ENCODE measurements at places on chromosomes 16 and 17. TPM values are rescaled to one million over a fixed set of nuclear protein-coding genes. Genes with fewer than 3 reads are reported as not detected.
A peak's percentile ranks its signal among the peaks of the same experiment; 100 is the strongest.

DNA sequence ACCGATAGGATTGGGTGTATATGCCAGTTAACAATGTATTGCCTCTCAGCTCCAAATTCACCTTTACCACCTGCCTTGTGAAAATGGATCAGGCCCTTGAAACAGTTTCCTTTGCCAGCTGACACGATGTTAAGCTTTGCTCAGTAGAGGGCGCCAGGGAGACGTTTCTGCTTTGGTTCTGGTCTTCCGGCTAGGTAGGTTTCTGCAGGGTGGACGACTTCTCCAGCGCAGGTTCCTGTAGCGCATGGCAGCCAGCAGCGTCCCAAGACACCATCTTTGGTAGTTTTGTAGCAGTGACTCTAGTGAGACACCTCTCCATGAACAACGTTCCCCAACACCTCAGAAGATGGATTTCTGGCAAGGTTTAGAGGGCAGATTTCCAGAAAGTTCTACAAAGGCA, 24.0 kb downstream of the SYCE1L start:
- H3K4me1 ChIP-seq, result no peaks in the 10 kb centered on the region
- peak; percentile 48 for DNase-seq
- H3K27ac ChIP-seq, result no peak overlapping the region
- peaks cover 5% of the 10 kb centered on the region for H3K27me3 ChIP-seq
- H3K36me3 ChIP-seq, result no peaks in the 10 kb centered on the region

- no peak overlapping the region for H3K4me3 ChIP-seq
- H3K36me3 ChIP-seq, result no peaks in the 10 kb centered on the region
- no peaks in the 10 kb centered on the region for H3K27me3 ChIP-seq
- no peaks in the 10 kb centered on the region for H3K4me1 ChIP-seq
Observed at GRCh38 chr16:59698346-59699020, 964.4 kb upstream of the GOT2 start.

DNA sequence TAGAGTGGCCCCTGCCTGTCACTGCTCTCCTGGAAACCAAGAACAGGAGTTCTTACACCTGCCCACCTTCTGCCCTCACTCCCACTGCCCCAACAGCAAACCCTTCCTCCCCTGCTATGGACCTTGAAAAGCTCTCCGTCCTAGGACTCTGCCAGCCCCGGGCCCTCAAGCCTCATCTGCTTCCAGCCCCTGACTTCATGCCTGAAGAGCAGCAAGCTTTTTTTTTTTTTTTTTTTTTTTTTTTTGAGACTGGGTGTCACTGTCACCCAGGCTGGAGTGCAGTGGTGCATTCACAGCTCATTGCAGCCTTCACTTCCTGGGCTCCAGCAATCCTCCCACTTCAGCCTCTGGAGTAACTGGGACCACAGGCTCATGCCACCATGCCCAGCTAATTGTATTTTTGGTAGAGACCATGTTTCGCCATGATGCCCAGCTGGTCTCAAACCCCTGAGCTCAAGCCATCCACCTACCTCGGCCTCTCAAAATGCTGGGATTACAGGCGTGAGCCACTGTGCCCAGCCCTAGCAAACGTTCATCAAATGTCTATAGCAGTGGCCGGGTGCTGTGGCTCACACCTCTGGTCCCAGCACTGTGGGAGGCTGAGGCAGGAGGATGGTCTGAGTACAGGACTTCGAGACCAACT, 16.9 kb downstream of the CARHSP1 start:
- no peak overlapping the region for H3K4me3 ChIP-seq
- peak overlapping the region; percentile 23 for H3K27ac ChIP-seq
- H3K4me1 ChIP-seq, result peaks cover 35% of the 10 kb centered on the region
- no peak for DNase-seq
- no peaks in the 10 kb centered on the region for H3K27me3 ChIP-seq
- H3K36me3 ChIP-seq, result peaks cover 52% of the 10 kb centered on the region

- H3K27me3 ChIP-seq, result no peaks in the 10 kb centered on the region
- H3K27ac ChIP-seq, result no peak overlapping the region
- no peaks in the 10 kb centered on the region for H3K36me3 ChIP-seq
- no peak overlapping the region for H3K4me3 ChIP-seq
- no peaks in the 10 kb centered on the region for H3K4me1 ChIP-seq
Observed at GRCh38 chr17:67270416-67270815, 25.4 kb upstream of the HELZ start.

GRCh38 chr16:53198933-53199332, 144.1 kb downstream of the CHD9 start:
- H3K36me3 ChIP-seq, result peaks cover 7% of the 10 kb centered on the region
- no peak overlapping the region for H3K27ac ChIP-seq
- no peaks in the 10 kb centered on the region for H3K27me3 ChIP-seq

TERB1 gene
- not detected for total RNA-seq

NPW gene
- 28.3 TPM for total RNA-seq

GRCh38 chr17:80616705-80617104, 72.1 kb downstream of the RPTOR start:
- no peak overlapping the region for H3K27ac ChIP-seq
- H3K4me3 ChIP-seq, result no peak overlapping the region
- H3K36me3 ChIP-seq, result no peaks in the 10 kb centered on the region
- DNase-seq, result no peak
- H3K4me1 ChIP-seq, result peaks cover 66% of the 10 kb centered on the region

DNA sequence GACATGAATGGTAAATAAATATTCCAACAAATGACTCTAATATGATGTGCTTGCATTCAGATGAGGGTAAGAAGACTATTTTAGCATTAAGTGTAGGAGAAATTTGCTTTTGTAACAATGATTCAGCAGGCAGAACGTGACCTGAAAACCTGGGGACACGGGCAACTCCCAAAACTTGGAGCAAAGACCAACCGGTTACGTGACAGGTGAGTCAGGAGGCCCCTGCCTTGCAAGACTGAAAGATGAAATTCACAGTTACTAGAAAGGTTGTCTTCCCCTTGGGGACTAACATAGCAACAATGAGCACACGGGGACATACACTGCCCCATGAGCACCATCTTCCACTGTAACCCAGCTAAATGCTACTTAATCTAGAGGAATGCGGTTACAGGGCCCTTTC, 33.5 kb upstream of the ERN1 start:
- no peak overlapping the region for H3K4me3 ChIP-seq
- DNase-seq, result no peak
- no peaks in the 10 kb centered on the region for H3K27me3 ChIP-seq
- no peaks in the 10 kb centered on the region for H3K4me1 ChIP-seq
- H3K36me3 ChIP-seq, result peaks cover 4% of the 10 kb centered on the region

DNA sequence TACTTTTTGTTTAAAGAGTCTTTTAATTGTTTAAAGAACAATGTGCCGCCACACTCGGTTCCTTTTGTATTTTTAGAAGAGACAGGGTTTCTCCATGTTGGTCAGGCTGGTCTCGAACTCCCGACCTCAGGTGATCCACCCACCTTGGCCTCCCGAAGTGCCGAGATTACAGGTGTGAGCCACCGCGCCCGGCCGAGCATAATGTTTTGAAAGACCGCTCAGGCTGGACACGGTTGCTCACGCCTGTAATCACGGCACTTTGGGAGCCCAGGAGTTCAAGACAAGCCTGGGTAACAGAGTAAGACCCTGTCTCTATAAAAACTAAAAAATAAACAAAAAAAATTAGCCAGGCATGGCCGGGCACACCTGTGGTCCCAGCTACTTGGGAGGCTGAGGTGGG, 59.8 kb downstream of the RNF213 start:
- DNase-seq, result no peak
- peak overlapping the region; percentile 49 for H3K27ac ChIP-seq
- H3K4me1 ChIP-seq, result peaks cover 2% of the 10 kb centered on the region
- H3K27me3 ChIP-seq, result no peaks in the 10 kb centered on the region
- H3K4me3 ChIP-seq, result no peak overlapping the region
- H3K36me3 ChIP-seq, result peaks cover 78% of the 10 kb centered on the region

DNA sequence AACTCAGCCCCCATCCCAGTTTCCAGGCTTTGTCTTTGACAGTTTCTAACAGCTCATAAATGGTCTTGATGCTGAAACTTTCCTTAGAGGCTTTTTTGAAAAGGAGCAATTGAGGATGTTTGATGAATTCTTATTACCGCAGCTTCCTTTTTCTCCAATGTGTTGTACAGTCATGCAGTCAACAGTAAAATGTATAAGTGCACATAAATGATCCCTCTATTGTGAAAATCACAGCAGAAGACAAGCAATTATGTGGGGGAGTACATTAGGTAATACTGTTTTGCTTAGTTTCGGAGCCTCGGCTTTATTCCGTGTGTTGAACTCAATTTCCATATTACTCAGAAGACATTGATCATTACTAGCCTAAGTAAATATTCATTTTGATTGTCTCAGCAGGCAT, 673.7 kb downstream of the CDH8 start:
- H3K27me3 ChIP-seq, result no peaks in the 10 kb centered on the region
- no peak overlapping the region for H3K27ac ChIP-seq
- no peak overlapping the region for H3K4me3 ChIP-seq
- H3K4me1 ChIP-seq, result no peaks in the 10 kb centered on the region

GRCh38 chr16:51854401-51854951, 692.5 kb downstream of the TOX3 start:
- no peaks in the 10 kb centered on the region for H3K36me3 ChIP-seq
- H3K27me3 ChIP-seq, result no peaks in the 10 kb centered on the region
- H3K27ac ChIP-seq, result no peak overlapping the region
- H3K4me1 ChIP-seq, result no peaks in the 10 kb centered on the region
- H3K4me3 ChIP-seq, result no peak overlapping the region

GRCh38 chr17:71985111-71986039, 135.4 kb upstream of the SOX9 start:
- DNase-seq, result no peak
- no peak overlapping the region for H3K27ac ChIP-seq
- no peak overlapping the region for H3K4me3 ChIP-seq
- H3K4me1 ChIP-seq, result peaks cover 4% of the 10 kb centered on the region
- no peaks in the 10 kb centered on the region for H3K36me3 ChIP-seq

ATP6V0D1 gene
- 18.2 TPM for total RNA-seq

CCL7 gene
- total RNA-seq, result not detected

GRCh38 chr17:12365805-12366204, 299.9 kb upstream of the MYOCD start:
- H3K27me3 ChIP-seq, result peaks cover 2% of the 10 kb centered on the region
- H3K4me3 ChIP-seq, result no peak overlapping the region
- H3K4me1 ChIP-seq, result no peaks in the 10 kb centered on the region
- DNase-seq, result no peak

DNA sequence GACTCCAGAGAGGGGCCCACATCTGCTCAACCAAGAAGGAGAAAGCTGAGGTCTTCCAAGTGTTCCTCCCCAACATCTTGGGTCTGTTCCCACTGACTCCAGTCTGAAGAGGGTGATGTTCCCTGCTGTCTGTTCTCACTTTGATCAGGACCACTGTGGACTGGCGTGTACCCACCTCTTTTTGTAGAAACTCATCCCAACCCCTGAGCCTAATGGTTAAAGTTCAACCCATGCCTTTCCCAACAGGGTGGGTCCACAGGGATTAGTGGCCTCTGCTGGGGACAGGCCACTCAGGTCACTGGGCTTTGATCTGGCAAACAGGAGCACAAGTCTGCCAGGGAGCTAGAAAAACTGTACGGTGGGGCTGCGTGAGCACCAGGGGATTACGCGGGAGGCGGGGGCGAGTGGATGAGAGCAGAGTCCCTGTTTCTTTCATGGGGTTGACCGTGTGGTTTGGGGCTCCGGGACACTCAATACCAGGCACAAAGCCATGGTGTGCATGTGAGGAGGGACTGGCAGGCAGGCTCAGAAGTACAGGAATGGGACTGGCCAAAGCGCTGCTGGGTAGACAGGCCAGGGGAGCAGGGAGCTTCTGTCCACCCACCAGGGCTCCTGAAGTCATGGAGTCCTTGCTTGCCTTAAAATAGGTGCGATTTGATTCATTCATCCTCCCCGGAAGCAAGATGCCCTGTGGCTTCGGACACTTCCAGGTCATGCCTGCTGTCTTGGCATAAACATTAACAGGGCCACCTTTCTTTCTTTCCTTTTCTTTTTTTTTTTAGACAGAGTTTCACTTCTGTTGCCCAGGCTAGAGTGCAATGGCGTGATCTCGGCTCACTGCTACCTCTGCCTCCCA, at the start of gene CA5A:
Gene CA5A, minus strand, starts transcription at position 155 of the 856 bp plus-strand sequence. Its CDS starts 79 bp downstream, at position 76.
- H3K27me3 ChIP-seq, result no peaks in the 10 kb centered on the region
- peaks cover 3% of the 10 kb centered on the region for H3K4me1 ChIP-seq
- no peak within 1 kb of the TSS for H3K4me3 ChIP-seq
- H3K36me3 ChIP-seq, result no peaks in the 10 kb centered on the region
- no peak for DNase-seq

TP53TG3B gene
- total RNA-seq, result not detected

GRCh38 chr16:83727018-83727417, 80.8 kb upstream of the HSBP1 start:
- peaks cover 5% of the 10 kb centered on the region for H3K4me1 ChIP-seq
- peak; percentile 18 for DNase-seq
- H3K36me3 ChIP-seq, result no peaks in the 10 kb centered on the region
- peaks cover 2% of the 10 kb centered on the region for H3K27me3 ChIP-seq

DNA sequence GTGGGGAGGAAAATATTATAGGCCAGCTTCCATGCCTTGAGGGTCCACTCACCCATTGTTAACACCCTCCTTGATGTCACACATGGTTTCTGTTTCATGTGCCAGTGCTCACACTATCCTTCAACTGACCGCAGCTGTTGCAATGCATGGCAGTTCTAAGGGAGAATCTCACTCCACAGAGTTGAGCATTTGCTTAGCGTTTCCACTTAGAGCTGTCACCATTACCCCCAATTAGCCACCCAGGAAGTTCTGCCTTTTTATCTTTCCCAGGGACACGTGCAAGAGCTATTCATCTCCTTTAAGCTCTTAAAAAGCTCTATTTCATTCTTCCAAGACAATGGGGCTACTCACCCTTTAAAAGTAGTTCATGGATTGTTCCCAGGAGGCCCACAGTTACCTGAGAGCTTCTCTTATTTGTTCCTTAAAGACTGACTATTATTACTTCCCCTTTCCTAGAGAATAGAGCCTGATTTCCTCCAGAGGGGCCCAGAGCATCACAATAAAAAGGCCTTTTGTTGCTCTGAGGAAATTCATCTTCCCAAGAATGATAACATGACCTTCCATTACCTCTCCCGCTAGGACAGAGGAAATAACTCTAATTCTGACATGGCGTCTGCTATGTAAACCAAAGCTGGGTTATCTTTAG, 126.8 kb downstream of the CACNG3 start:
- no peak overlapping the region for H3K27ac ChIP-seq
- H3K4me1 ChIP-seq, result no peaks in the 10 kb centered on the region
- peaks cover 7% of the 10 kb centered on the region for H3K27me3 ChIP-seq
- H3K36me3 ChIP-seq, result no peaks in the 10 kb centered on the region
- H3K4me3 ChIP-seq, result no peak overlapping the region
- DNase-seq, result no peak

RNF167 gene
- total RNA-seq, result 152 TPM

GRCh38 chr16:76287466-76287865, 10.3 kb downstream of the CNTNAP4 start:
- no peak for DNase-seq
- H3K36me3 ChIP-seq, result no peaks in the 10 kb centered on the region

- peak within 1 kb of the TSS; percentile 93 for H3K27ac ChIP-seq
- H3K36me3 ChIP-seq, result peaks cover 4% of the 10 kb centered on the region
- peak within 1 kb of the TSS; percentile 87 for H3K4me3 ChIP-seq
- H3K4me1 ChIP-seq, result peaks cover 22% of the 10 kb centered on the region
- DNase-seq, result peak; percentile 60
Observed at GRCh38 chr17:3695723-3696411, at the start of gene P2RX5. P2RX5 (minus strand) TSS chr17:3696155; CDS start chr17:3696005, 150 bp downstream.

Data from activated CD8-positive, alpha-beta T cell treated with anti-CD3 and anti-CD28 coated beads for 36 hours (primary cell).